Heart right ventricle (tissue), 16 donors: ENCODE measurements at places on chromosomes 5 and 9. TPM values are rescaled to one million over a fixed set of nuclear protein-coding genes. Genes with fewer than 3 reads are reported as not detected.

The SLC34A1 gene
- not detected for total RNA-seq

The CNTNAP3B gene
- total RNA-seq = 13.5 TPM

The PRUNE2 gene
- 2.6 TPM for total RNA-seq

DNA sequence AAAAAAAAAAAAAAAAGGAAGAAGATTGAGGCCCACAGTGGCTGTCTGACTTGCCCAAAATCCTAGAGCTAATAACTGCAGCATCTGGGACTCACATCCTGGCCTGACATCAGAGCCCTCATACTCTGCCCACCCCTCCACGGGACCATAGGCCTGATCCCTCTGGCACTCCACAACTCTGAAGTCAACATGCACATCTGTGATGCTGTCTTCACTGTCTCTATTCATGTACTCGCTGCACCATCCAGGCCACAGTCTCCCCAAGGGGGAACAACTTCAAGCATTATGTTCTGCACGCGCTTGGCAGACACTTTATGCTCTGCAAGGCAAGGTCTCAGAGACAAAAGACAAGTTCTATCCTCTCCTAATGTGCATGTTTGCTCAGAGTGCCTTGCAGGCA lies 158.2 kb downstream of the SPOCK1 start:
- no peak for DNase-seq

DNA sequence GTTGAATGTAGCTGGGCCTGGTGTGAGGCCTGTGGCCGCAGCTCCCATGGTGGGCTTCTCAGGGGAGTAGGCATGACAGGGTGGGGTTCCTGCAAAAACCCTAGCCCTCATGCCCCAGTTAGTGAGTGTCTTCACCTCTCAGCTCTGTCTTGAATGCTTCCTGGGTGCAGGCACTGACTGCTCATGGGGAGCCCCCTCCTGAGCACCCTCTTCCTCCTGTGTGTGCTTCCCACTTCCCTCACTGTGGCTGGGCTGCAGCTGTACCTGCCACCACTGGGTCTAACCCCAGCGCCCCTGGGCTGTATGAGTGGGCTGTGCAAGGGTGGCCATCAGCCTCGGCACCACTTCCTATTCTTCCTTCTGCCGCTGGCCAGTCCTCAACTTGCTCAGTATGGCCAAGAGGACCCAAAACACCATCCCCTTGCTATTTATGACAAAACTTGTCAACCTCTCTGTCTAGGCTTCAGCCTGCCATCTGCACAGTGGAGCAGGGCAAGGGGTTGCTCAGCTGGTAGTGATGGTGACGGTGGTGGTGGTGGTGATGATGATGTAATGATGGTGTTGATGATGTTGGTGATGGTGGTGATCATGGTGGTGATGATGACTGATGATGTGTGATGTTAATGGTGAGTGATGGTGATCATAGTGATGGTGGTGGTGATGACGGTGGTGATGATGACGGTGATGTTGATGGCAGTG lies 67.5 kb downstream of the RXRA start:
- DNase-seq = no peak
